HS-27A (cell line): ENCODE measurements at places on chromosomes 1 and 21.

- DNase-seq, result peak; percentile 57
Observed at GRCh38 chr21:33434770-33435360, 31.7 kb downstream of the IFNGR2 start.

GRCh38 chr1:67144696-67145095, 9.9 kb upstream of the C1orf141 start:
- no peak for DNase-seq

GRCh38 chr21:35377505-35378090, 328.5 kb upstream of the RUNX1 start:
- no peak for DNase-seq

GRCh38 chr1:227174164-227174563, 144.1 kb downstream of the CDC42BPA start:
- peak; percentile 72 for DNase-seq

GRCh38 chr1:232428786-232429530, 201.0 kb downstream of the SIPA1L2 start:
- no peak for DNase-seq

DNA sequence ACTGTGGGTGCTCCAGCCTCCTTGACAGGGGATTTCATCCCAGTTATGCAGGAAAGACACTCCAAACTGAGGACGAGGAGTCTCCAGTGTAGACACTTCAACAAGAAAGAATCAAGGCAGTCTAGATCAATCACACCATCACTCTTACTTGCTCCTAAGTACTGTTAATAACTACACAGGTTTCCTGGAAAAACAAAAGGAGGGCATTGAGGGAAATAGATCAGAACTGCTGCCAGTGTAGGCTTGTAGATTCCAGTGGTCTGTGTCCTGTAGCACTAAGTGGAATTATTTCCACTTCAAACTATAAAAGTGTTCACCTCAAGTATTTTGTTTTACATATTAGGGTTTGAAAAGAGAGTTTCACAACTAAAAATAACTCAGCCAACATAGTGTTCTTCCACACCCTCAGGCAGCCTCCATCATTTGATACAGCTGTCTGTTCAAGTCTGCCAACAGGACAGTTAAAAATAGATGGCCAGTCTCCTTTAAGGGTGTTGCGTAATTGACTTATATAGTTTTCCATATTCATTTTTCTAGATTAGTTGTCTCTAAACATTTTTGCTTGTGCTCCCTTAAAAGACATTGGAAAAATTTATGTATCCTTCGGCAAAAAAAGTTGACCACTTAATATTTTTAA, 32.0 kb upstream of the AGL start:
- no peak for DNase-seq

DNA sequence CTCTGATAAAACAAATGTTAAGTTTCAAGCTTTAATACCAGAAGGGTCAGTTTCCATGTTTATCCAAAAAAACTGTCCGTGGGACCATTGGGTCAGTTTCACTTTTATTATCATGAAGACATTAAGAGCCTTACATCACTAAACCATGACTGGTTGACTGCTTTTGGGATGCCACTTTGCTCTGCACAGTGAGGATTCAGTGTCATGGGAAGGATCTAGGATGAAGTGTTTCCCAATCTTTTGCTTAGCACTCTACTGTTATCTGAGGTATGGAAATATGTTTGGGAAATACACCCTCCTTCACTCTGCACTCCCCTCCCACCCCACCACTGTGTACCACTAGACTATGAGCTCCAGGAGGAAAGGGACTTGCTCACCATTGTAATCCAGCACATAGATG, 16.3 kb downstream of the RPS6KC1 start:
- no peak for DNase-seq

DNA sequence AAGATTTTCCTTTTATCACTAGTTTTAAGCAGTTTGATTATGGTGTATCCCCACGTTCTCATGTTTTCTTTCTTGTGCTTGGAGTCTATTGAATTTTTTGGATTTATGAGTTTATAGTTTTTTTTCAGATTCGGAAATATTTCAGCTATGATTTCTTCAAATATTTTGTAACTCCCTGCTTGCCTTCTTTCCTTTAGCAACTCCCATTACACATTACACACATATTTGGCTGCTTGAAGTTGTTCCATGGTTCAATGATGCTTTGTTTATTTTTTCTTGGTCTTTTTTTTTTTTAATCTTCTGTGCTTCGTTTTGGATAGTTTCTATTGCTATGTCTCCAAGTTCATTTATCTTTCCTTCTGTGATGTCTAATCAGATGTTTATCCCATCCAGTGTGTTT, 48.5 kb upstream of the WARS2 start:
- DNase-seq, result no peak

GRCh38 chr1:233738850-233739249, 124.9 kb downstream of the KCNK1 start:
- DNase-seq, result no peak

GRCh38 chr1:17847111-17847510, 92.0 kb downstream of the ACTL8 start:
- no peak for DNase-seq

GRCh38 chr1:54302549-54302948, 102.6 kb downstream of the MRPL37 start:
- no peak for DNase-seq

- DNase-seq, result no peak
Observed at GRCh38 chr1:29849038-29849750, 612.9 kb downstream of the PTPRU start.

GRCh38 chr1:43363935-43364525, 3.8 kb downstream of the ELOVL1 start:
- DNase-seq, result no peak

DNA sequence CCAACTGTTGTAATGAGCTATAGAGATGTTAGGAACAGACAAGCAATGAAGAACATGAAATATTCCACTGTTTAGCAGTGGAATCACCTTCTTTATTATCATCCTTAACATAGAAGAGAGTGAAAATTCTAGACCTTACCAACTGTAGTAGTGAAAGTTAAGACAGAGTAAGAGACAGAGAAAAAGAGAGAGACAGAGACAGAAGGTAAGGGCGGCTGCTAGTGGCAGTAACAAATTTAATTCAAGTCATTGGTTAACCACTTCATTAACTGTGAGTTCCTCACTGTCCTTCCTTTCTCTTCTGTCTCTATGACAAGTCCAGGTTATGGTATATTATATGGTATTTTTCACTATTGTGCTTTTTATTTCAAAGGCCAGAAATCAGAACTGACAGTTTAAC, 355.7 kb upstream of the ESRRG start:
- DNase-seq, result no peak

DNA sequence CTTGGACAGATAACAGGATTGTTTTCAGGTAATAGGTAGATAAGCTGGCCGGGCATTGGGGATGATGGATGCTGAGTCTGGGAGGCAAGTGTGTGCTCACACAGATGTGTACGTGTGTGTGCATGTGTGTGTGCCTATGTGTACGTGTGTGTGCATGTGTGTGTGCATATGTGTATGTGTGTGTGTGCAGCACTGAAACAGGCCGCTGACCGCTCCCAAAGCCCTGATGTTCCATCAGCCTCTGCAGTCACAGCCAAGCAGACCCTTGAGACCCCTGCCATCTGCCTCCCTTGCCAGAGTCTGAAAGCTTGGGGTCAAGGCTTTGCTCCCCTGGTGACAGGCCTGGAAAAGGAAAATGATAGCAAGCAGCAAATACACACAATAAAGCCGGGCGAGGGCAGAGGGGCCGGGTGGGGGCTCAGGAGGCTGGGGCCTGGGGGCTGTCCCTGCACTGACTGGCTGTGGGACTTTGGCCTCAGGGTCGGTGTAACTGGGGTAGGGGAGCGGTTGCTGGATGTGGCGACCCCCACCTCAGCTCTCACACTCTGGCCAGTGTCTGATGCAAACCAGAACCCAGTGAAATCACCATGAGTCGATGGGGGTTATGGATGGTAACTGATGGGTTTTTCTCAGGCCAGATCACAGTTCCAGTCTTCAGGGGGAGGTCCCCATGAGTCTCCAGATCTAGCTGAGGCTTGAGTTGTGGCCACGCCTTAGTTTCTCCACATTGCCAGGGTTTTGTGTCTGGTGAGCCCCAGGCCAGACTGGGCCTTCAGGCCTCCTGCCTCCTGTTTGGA, 9.2 kb upstream of the TNFRSF8 start:
- DNase-seq, result no peak

- no peak for DNase-seq
Observed at GRCh38 chr1:206706806-206707366, 22.2 kb downstream of the MAPKAPK2 start.

- no peak for DNase-seq
Observed at GRCh38 chr1:149936992-149937705, 470 bp upstream of the MTMR11 start.

- DNase-seq, result no peak
Observed at GRCh38 chr1:214582289-214582891, 20.6 kb upstream of the CENPF start.

- DNase-seq, result no peak
Observed at GRCh38 chr1:35554266-35555211, 2.7 kb downstream of the KIAA0319L start.

DNA sequence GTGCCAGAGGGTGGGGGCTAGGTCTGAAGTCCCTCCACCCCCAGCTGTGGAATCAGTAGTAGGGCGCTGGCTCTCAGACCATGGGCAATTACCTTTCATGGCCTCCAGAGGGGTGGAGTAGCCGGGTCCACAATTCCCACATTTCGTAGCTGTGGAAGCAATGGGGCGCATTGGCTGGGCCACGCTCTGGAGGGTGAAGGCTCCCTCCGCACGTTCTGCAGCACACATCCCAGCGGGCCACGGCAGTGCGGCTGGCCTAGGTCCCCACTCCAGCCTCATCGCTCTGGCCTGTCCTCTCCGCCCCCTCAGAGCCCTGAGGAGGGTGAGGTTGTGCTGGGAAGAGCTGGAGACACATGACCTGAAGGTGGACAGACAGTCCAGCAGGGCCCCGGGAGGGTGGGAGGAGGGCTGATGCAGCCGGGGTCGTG, 2.9 kb downstream of the SELENBP1 start:
- no peak for DNase-seq

- DNase-seq, result no peak
Observed at GRCh38 chr1:213110349-213111300, 59.6 kb downstream of the RPS6KC1 start.

- DNase-seq, result no peak
Observed at GRCh38 chr1:26411624-26412074, 1.0 kb downstream of the LIN28A start.

- DNase-seq, result peak; percentile 75
Observed at GRCh38 chr21:39387461-39388037, 38.7 kb upstream of the HMGN1 start.

DNA sequence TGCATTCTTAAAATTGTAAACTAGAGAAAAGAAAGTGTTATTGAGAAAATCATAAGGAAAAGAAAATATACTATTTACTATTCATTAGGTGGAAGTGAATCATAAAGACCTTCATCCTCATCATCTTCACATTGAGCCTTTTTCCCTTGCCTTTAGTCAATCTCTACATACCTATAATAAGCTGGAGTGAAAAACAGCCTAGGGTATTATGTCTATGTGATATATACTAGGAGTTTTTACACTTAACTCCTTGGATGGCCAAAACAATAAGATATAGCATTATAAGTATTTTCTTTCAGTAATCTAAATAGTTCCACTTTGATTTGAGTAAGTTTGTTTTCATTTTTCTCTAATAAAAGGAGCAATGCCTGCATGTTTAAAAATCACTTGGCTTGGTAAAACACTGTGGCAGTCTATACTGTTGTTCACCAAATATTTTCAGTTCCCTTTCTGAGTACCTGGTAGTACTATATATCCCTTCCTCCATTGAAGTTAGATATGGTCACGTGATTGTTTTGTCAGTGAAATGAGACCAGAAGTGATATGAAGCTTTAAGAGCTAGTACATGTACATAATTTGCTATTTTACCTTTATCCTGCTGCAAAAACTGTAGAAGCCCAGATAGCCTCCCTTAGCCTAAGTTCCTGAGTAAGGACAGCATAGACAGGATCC, 78.3 kb downstream of the CLEC20A start:
- DNase-seq, result no peak

- DNase-seq, result no peak
Observed at GRCh38 chr1:18637962-18638834, 7.6 kb downstream of the PAX7 start.

- no peak for DNase-seq
Observed at GRCh38 chr1:27626031-27626935, 8.7 kb downstream of the FGR start.

DNA sequence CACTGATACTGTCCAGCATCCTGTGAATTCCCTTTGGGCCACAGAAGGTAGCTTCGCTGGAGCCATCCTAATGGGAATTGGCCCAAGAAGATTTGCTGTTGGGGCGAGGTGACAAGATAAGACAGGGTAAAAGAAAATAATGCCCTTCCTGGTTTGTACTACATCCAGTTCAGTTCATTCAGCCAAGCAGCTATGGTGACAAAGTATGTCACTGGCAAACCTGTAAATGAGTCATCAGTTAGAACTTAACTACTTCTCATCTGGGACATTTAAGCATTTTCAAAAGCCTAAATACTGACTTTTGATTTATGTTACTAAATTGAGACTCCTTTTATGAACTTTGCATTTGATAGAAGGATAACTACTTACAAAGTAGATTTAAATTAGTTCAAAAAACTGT, 54.2 kb downstream of the WDR64 start:
- DNase-seq, result no peak

DNA sequence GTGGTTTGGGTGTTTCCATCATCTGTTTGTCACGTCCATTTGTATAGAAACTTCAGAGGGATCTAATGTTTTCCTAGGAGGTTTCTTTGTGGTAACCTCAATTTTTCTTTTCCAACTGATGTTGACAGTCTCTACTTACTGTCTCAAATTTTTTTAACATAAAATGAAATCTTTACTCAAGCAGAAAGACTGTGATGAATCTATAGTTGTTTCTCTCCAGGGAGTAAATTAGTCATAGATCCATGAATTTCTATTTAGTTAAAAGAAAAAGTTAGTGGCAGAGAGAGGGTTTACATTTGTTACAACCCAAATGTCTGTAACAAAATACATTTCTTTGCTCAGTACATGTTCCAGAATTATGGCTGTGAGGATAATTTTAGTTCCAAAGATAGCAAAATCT, 161.6 kb downstream of the DISP1 start:
- DNase-seq, result no peak

DNA sequence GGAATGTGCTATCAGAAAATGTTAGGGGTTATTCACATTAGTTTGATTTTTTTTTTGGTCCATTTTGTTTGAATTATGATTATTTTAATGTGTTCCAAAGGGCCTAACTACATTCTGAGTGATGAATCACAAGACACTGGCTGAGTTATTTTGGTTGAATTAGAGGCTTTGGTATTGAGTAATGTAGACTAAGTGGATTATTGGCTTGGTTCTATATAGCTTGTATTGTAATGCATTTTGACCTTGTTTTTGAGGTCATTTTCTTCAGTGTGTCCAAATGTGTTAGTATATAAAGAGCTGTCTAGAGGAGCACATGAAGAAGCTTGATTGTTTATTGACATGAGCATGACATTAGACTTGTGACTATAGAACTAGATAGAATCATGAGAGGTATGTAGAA, 3.4 kb downstream of the ZNF326 start:
- no peak for DNase-seq

- no peak for DNase-seq
Observed at GRCh38 chr1:31569596-31570173, 6.6 kb upstream of the TINAGL1 start.

GRCh38 chr21:39456665-39457064, 4.9 kb downstream of the SH3BGR start:
- no peak for DNase-seq

GRCh38 chr1:1335792-1336248, 4.7 kb downstream of the TAS1R3 start:
- DNase-seq, result no peak

GRCh38 chr1:153571706-153572105, 6.1 kb upstream of the S100A2 start:
- DNase-seq, result no peak

GRCh38 chr1:34876406-34876805, 16.9 kb upstream of the SMIM12 start:
- DNase-seq, result no peak

- no peak for DNase-seq
Observed at GRCh38 chr1:231803353-231803752, 176.8 kb downstream of the DISC1 start.
